ENCODE measurements at places on chromosomes 2 and 18. TPM values are rescaled to one million over a fixed set of nuclear protein-coding genes. Genes with fewer than 3 reads are reported as not detected.
A peak's percentile ranks its signal among the peaks of the same experiment; 100 is the strongest.

DNA sequence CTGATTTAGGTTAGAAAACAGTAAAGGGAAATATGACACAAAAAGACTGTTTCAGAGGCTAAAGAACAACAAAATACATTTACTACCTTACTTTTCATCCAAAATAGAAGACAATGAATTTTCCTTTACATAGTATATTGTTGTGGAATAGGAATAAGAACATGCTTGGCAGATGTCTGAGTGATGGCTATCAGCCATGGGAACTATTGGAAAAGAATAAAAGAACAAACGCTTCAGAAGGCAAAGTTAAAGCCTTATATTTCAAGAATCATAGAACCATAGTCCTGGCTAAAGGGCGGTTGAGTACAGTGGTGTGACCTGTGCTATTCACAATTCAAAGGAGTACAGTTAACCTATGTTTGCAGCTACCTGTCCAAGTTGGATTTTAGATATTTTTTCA is 73.9 kb upstream of the NRXN1 start:
- H3K27me3 ChIP-seq = no peaks in the 10 kb centered on the region
- H3K27ac ChIP-seq = no peak overlapping the region
- H3K4me3 ChIP-seq = no peak overlapping the region
- DNase-seq = no peak
- H3K36me3 ChIP-seq = no peaks in the 10 kb centered on the region

- H3K27ac ChIP-seq = no peak overlapping the region
- no peak overlapping the region for H3K4me3 ChIP-seq
- DNase-seq = no peak
These were observed 405.2 kb downstream of the NCKAP5 start for GRCh38 chr2:133163111-133163510.

GULP1 gene
- total RNA-seq = 1.5 TPM

DNA sequence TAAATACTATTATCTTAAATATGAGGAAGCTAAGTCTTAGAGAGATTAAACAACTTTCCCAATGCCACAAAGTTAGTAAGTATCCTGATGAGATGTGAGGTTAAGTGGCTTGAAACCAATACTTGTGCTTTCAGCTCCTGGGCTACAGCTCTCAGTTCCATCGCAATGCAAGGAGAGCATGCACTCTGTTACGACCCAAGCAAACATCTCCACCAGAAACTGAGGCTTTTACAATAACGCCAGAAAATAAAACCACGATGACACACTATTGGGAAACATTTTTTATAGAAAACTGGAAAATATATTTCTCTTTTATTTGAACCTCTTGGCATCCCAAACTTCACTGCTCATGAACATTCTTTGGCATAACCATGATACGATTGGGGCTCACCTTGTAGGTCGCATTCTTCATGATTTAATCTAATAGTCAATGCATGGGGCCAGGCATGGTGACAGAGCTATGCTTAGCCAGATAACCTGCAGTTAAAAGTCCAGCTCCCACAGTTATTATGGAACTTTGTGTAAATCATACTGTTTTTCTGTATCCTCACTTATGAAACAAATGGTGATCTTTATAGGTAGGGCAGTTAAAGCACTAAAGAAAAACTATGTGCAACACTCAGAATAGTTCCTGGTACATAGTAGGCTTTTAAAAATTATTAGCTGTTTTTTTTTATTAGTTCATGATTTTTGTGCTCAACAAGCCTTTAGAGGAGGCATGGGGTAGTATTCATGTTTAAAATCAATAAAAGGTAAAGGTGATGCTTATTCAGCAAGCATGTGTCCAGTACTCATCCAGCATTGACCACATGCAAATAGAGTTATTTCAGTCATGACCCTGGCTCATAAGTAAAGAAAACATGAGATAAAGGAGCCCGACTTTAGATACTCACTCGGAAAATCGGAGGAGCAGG is 238.3 kb upstream of the TRIB2 start:
- H3K27me3 ChIP-seq = no peaks in the 10 kb centered on the region
- peak overlapping the region; percentile 16 for H3K4me3 ChIP-seq
- H3K4me1 ChIP-seq = no peaks in the 10 kb centered on the region
